ENCODE measurements at places on chromosomes 16 and 17.
A peak's percentile ranks its signal among the peaks of the same experiment; 100 is the strongest.

- DNase-seq, result peak; percentile 73
Measured at GRCh38 chr17:4412933-4413831, 20.6 kb upstream of the SPNS3 start.

GRCh38 chr17:34167354-34167753 is 87.7 kb upstream of the CCL2 start:
- DNase-seq, result no peak

- no peak for DNase-seq
Measured at GRCh38 chr17:64073771-64074703, 53.6 kb upstream of the ICAM2 start.

DNA sequence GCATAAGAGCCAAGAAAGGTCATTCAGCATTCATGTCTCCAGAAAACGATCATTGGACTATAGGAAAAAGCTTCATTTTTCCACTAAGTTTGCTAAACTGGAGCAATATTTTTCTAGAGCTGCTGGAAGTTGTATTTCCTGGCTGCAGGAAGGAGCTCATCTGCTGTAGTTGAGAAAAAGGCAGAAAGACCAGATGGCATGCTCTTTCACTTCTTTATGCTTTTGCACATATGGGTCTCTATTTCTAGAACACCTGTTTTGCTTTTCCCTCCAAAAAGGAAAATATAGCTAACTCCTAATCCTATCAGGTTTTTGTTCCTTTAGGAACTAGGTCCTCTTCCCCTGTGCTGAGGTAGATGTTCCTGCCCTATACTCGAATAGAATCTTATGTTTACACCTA is 61.9 kb upstream of the HLF start:
- DNase-seq, result no peak

GRCh38 chr16:67667453-67667816 is 821 bp downstream of the C16orf86 start:
- no peak for DNase-seq

DNA sequence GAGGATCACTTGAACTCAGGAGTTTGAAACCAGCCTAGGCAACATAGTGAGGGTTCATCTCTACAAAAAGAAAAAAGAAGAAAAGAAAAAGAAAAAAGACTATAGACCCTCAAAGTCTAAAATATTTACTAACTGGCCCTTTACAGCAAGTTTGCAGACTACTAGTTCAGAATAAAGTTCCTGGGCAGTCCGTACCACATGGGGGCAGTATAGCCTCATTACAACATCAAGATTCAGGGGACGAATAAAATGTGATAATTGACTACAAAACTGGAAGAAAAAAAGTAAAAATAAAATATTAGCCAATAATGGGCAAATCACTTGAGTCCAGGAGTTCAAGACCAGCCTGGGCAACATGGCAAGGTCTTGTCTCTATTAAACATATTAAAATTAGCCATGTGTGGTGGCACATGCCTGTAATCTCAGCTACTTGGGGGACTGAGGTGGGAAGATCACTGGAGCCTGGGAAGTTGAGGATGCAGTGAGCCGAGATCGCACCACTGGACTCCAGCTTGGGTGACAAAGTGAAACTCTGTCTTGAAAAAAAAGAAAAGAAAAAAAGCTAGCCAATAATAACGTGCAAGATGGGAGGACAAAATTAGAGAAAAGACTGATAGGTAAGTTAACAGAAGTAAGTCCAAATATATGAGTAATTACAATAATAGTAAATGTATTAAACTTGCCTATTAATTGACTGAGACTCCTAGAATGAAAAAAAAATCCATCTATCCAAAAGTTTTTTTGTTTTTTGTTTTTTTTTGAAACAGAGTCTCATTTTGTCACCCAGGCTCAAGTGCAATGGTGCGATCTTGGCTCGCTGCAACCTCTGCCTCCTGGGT is 129.4 kb upstream of the SEC14L1 start:
- no peak for DNase-seq

- no peak for DNase-seq
Measured at GRCh38 chr17:58268326-58268725, 12.4 kb downstream of the MPO start.

Data from GM04504 (cell line).